Frontal cortex (tissue), 4 donors: ENCODE measurements at places on chromosomes 3 and 15.

DNA sequence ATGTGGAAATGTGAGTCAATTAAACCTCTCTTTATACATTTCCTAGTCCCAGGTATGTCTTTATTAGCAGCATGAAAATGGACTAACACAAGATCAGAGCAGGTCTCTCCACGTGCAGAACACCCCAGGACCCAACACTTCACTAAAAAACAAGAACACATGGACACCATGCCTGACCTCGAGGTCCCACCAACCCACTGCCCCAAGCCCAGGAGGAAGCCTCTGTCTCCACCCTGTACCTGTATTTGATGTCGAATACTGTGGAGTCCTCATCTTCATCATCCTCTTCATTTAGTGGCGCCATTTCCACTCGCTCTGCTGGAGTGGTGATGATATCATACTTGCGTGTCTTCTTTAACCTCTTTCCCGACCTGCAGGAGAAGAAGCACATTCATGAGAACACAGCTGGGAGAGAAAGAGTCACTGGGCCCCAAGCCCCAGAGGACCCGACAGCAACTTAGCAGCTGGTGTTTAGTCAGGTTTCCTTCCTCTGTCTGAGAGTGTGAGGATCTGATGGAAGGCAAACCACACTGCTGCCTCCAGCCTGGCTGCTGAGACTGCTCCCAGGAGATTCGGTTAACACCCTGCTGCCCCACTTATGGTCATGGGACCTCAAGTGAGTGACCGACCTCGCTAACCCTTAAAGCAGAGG is 25.5 kb downstream of the FAM174B start:
- DNase-seq = no peak

DNA sequence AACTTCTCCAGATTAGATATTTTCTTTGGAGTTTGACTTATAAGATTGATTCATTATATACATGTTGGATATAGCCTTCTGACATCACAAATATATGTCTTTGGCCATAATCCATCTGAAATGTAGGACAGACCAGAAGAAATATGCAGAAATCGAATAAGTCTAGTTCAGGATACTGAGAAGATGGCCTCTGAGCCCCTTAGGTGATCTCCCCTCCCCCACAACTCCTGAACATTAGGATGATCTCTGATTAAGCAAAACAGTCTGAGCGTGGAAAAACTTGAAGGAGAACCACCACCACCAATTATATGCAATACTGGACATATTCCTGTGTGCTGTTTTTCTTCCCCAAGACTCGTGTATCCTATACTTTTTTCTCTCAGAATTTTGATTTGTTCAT is 3.2 kb downstream of the SETD5 start:
- DNase-seq = no peak

GRCh38 chr3:100081986-100082692 is 32.2 kb downstream of the FILIP1L start:
- DNase-seq = no peak

- DNase-seq = no peak
Observed at GRCh38 chr15:79903626-79904025, 6.8 kb upstream of the MTHFS start.

DNA sequence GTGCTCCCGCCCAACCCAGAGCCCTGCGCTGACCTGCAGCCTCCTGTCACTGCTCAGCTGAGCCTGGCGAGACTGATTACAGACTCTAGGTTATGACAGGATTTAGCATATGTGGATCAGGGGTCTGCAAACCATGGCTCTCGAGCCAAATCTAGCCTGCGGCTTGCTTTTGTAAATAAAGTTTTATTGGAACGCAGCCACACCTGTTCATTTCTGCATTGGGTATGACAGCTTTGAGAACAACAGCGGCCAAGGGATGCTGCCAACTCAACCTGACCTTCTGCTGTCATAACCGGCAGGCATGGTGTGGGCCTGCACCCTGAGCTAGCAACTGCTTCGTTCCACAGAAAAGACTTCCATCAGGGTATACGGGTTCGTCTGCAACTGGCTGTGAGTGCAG is 50.5 kb upstream of the IQSEC1 start:
- no peak for DNase-seq

GRCh38 chr3:190849607-190850006 is 12.9 kb downstream of the GMNC start:
- no peak for DNase-seq

DNA sequence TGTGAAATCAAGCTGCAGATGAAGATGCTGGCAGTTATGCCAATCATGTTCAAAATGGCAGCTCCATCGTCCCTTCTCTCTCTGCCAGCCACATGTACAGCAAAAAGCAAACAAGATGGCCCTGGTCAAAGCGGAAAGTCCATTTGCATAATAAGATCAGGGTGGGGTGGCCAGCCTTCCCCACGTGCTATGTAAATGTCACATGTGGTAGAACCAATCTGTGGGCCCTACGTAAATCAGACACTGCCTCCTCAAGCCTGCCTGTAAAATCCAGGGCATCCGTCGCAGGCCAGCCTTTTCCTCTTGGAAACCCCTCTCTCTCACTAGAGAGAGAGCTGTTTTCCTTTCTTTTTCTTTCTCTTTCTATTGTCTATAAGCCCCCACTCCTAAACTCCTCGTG is 243.5 kb upstream of the KBTBD8 start:
- DNase-seq = no peak

- no peak for DNase-seq
Observed at GRCh38 chr3:145972851-145973250, 188.1 kb downstream of the PLOD2 start.

DNA sequence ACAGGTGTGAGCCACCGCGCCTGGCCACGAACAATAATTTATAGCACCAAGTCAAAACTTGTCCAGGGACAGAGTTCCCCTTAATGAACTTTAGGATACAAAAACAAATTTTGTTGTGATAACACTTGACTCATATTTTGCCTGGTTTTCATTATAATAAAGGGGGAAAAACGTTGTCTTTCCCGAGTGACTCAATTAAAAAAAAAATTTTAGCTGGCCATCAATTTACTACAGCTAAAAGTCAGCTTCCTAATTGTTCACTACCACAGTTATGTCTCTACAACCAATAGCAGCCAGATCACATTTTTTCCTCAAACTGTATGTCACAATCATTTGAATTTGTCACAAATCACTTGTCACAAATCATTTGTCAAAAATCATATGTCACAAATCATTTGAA is 116.0 kb downstream of the P3H2 start:
- DNase-seq = no peak
